Heart right ventricle (tissue), 16 donors: ENCODE measurements at places on chromosomes 6 and 20. TPM values are rescaled to one million over a fixed set of nuclear protein-coding genes. Genes with fewer than 3 reads are reported as not detected.

DNA sequence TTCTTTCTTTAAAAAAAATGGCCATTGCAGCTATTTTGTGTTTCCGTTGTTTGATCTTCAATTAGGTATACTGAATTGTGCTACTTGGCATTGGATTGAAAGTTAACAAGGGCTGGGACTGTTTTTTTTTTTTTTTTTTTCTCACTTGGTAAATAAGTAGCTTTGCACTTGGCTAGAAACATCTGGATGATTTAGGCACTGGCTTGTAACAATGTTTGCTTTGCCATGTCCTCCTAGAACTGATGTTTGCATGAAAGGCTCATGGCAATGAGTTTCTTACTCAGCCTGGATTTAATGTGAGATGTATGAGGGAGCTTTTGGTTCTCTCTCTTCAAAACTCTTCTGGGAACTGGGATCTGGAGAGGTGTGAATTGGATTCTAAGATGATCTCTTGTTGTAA, 414.1 kb downstream of the CDH26 start:
- no peak for DNase-seq

DNA sequence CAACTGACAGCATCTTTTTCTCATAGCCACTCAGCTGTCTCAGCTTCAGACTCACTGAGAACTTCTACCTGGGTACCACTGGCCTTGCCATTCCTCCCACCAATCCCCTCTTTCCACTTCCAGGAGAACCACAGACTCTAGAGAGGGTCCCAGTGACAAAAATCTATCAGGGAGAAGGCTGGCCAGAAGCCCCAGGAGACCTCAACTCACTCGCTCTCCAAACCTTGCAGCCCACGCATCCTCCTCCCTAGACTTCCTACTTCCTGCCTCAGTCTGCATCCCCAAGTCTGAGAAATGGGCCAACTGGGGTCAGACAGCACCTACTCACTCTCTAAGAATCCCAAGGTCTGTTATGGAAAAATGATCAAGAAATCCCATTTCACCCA, 1.2 kb downstream of the TMEM239 start:
- no peak for DNase-seq

GRCh38 chr20:11337361-11338130, 580.1 kb upstream of the BTBD3 start:
- no peak for DNase-seq

- DNase-seq: no peak
Measured at GRCh38 chr6:169933251-169933821, 181.9 kb downstream of the ERMARD start.

DNA sequence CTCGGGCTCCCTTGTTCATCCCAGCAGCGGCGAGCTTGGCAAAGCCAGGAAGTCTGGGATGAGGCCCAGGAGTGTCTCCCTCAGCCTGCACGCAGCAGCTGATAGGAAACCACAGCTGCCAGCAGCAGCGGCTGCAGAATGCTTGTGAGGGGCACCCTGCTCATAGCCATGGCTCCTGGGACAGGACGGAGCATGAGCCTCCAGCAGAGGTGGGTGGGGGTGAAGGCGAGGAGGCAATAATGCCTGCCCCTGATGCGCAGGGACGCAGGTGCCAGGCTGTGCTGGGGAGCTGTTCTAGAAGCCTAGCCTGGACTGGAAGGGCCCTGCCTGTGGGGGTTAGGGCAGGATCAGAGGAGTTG, 157.9 kb downstream of the CD83 start:
- DNase-seq: peak; percentile 50

- DNase-seq: no peak
Measured at GRCh38 chr6:117210279-117210678, 55.1 kb upstream of the VGLL2 start.

DNA sequence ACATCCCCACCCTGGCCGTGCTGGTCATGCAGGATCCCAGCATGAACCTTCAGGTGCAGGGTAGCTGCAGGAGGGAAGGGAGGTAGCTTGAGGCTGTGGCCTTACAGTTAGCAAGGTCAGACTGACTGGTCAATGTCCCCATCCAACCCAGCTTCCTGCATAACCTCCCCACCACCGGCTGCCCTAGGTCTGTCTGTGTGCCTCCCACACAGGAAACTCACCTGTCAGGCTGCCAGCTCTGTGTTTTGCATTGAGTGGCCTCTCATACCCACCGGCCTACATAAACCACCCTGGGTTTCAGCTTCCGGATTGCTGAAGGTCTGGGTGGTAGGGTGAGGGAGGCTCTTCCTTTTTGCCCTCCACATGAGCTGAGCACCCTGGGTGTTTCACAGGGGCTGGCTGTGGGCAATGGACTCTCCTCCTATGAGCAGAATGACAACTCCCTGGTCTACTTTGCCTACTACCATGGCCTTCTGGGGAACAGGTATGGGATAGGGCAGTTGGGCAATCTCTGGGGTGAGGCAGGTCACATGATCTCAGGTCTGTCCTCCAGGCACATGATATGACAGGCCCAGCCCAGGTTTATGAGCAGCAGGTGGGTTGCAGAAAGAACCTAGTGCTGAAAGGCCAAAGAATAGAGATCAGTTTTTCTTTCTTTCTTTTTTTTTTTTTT, 1.8 kb downstream of the CTSA start:
- no peak for DNase-seq

DNA sequence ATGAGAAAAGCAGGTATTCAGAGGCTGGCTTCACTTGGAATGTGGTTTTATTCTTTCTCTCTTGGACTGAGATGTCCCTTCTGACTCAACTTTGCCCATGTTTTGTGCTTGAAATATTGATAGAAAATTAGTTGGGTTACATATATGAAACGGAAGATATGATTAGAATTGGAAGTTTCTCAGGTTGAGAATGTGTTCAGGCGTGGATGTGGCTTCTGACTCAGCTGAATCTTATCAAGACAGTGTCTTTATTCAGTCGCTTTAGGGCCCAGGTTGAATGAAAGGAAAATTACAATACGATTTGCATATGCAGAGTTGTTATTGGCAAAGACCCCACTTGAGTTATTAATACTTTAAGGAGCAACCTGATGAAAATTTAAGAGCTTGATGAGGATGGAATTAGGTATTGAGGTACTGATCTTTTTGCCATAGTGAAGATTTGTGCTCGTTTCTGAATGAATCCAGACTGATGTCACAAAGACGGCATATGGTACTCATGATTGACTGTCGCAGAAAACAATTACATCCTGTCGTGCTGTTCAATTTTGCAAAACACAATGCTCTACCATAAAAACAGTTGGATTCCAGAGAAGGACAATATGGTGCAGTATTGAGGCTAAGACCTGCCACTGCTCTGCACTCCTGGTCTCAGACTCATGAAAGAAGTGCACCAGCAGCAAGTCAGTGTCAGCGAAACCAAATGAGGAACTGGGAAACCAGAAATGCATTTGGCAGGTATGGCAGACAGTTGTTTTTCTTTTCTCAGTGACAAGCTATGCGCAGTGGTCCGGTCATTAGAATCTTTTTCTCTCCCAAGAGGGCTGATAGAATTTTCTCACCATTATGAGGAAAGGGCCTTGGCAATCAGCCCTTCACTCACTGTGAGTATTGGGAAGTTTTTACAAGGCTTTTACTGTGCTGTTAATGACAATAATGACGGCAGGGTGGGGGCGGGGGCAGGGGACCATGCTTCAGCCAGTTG, 158.3 kb downstream of the DOK5 start:
- no peak for DNase-seq

DNA sequence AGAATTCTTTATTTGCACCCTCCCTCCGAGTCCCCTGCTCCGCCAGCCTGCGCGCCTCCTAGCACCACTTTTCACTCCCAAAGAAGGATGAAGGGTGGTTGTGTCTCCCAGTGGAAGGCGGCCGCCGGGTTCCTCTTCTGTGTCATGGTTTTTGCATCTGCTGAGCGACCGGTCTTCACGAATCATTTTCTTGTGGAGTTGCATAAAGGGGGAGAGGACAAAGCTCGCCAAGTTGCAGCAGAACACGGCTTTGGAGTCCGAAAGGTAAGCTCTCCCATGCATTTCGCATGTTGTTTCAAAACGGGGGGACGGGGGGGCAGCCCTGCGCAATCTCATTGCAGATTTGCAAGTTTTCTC, 357 bp downstream of the PCSK2 start:
- DNase-seq: no peak

GRCh38 chr6:146544616-146545182, 1.1 kb downstream of the RAB32 start:
- DNase-seq: no peak

GMPR gene
- total RNA-seq: 110 TPM

TMC2 gene
- not detected for total RNA-seq

MOCS3 gene
- total RNA-seq: 2.3 TPM

RHAG gene
- total RNA-seq: 0.66 TPM

DNAH8 gene
- not detected for total RNA-seq

FBXO5 gene
- total RNA-seq: 1.1 TPM
